ENCODE measurements at places on chromosomes 1 and 21. TPM values are rescaled to one million over a fixed set of nuclear protein-coding genes. Genes with fewer than 3 reads are reported as not detected.

Gene GUCA2B
- total RNA-seq, result not detected

Gene PCSK9
- not detected for total RNA-seq

Gene TACSTD2
- total RNA-seq, result under 0.01 TPM

Gene ADAMTSL4
- 3.3 TPM for total RNA-seq

Gene FNDC10
- total RNA-seq, result 1.2 TPM

Gene IL12RB2
- total RNA-seq, result 1.3 TPM

Gene FCRL3
- 8.8 TPM for total RNA-seq

Gene CFAP74
- under 0.01 TPM for total RNA-seq

Gene TOMM40L
- total RNA-seq, result 10.0 TPM

Gene SPTA1
- total RNA-seq, result not detected

Gene ACTN2
- under 0.01 TPM for total RNA-seq

Gene COL16A1
- total RNA-seq, result 0.10 TPM

Gene HLX
- total RNA-seq, result 7.6 TPM

Gene DNASE2B
- not detected for total RNA-seq

Gene TMPRSS3
- total RNA-seq, result 0.42 TPM

Gene ZNF683
- 1.8 TPM for total RNA-seq

Gene GCSAML
- 1.7 TPM for total RNA-seq

All from mononuclear cell (primary cell).